Pulmonary artery endothelial cell (primary cell): ENCODE measurements at places on chromosomes 1 and 21.

- DNase-seq = no peak
Measured at GRCh38 chr1:44275296-44275962, 62.2 kb downstream of the DMAP1 start.

- peak; percentile 29 for DNase-seq
Measured at GRCh38 chr1:19974822-19975416, 4.5 kb downstream of the PLA2G2A start.

DNA sequence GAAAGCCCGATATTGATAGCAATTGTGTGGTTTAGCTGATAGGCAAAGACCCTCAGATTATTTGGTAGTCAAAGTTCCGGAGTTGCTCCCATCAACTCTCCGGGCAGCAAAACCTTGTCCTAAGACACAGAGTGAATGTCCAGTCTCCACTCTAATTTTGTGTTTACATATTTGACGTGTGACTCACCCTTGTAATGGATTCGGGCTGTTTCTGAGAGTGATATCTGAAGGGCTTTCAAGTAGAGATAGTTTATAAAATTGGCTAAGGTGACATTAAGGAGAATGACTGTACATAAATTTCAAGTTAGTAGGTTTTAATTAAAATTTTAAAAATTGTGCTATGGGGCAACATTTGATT is 154.2 kb downstream of the CNIH3 start:
- DNase-seq = no peak

GRCh38 chr1:31482482-31483011 is 69.5 kb downstream of the SERINC2 start:
- no peak for DNase-seq

- DNase-seq = no peak
Measured at GRCh38 chr21:41066086-41066938, 101.6 kb upstream of the BACE2 start.

DNA sequence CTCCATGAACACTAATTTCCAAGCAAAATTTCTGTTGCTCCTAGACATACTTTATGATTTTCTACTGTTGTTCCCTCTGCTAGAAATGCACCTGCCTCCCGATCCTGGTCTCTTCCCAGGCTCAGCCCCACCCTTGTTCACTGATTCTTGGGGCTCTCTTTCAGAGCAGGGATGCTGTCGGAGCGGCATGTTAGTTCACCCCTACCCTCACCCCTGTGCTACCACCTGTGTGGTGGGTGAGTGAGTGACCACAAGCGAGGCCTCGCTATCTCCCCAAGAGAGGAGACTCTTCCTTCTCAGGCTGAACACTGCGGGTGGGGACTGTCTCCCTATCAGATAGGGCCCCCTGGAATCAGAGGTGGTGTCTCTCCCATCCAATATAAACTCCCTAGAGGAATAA is 4.9 kb upstream of the S100A8 start:
- DNase-seq = no peak

GRCh38 chr1:84020151-84020550 is 21.2 kb upstream of the TTLL7 start:
- no peak for DNase-seq

GRCh38 chr1:17108786-17109185 is 10.5 kb downstream of the PADI2 start:
- DNase-seq = no peak

DNA sequence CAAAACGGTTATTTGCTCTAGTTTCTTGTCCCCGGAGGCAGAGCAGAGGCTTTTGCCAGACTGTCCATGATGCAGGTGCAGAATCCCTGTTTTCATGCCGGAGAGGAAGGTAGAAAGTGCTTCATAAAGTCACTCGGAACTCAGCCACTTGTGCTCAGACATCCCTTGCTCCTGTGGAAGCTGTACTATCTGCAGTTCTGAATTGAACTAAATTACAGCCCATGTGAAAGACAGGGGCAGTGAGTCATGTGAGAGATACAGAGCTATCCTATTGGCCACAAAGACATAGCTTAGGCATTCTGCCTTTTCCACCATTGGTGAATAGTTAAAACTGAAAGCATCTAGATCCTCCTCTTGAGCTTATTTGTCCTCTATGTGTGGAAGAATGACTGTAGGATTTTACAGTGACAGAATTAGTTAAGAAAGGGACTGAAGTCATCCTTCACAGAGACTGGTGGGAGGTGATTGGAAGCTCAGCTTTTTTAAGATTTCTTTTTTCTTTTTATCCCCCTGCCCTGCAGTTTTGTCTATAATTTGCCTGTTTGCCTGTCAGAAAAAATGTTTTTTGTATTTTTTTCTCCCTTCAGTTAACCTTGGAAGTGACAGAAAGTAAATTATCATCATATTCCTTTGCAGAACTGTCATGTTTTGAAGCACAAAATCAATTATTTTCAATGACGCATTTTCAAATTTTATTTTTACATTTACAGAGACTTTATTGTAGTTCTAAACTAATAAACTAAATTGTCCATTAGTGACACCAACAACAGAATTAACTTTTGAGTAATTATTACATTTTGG is 298.6 kb downstream of the PTPRC start:
- DNase-seq = peak; percentile 89

DNA sequence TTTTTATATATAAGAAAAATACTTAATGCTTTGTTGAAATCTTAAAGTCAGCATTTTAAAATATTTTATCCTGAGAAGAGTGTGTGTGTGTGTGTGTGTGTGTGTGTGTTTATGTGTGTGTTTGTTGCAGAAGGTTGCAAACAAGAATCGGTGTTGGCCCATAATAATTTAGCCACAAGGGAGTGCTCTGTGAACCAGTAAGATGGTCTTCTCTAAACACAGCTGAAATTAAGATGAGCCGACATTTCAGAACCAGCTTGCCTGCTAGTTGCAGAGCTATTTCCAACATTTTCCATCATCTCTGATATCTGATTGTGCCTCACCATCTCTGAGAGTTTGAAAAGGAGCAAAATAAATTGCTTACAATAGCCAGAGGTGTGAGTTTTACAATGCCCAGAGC is 158.8 kb upstream of the SGIP1 start:
- no peak for DNase-seq

DNA sequence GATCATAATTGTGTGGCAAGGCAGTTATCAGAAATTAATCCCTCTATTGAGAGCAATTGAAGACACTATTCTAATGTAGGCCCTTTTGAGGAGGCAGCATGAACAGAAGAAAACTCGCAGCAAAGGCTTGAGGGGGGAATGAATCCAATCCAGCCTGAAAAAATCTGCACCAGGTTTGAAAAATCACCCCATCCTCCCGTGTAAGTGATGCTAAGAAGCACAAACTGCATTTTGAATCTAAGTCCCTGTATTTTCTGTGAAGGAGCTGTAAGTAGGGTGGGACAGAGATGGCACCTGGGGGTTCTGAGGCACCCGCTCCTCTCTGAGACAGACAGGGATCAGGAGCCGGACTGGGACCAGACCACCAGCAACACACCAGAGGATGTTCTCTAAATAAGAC is at the start of gene CRB1:
TSS of gene CRB1 (plus strand) at position 241 of the 400 bp plus-strand sequence. CDS start 161 bp downstream, outside the sequence.
- no peak for DNase-seq

DNA sequence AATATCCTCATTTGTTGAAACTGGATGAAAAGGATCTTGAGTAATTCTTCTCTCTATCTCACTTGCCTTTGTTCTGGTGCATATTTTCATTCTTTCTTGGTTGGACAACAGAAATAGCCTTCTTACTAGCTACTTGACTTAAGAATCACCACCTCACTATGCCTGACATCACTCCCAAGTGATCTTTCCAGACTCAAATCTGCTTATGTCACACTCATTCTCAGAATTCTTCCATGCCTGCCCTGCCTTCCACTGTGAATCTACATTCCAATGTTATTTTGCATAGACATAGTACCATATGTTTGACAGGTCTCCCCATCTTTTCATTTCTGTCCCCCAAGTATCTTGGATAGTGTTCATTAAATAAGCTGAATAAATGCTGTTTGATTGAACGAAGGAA is 78.5 kb upstream of the DPYD start:
- no peak for DNase-seq
